ENCODE measurements at places on chromosomes 6 and 20.
A peak's percentile ranks its signal among the peaks of the same experiment; 100 is the strongest.

DNA sequence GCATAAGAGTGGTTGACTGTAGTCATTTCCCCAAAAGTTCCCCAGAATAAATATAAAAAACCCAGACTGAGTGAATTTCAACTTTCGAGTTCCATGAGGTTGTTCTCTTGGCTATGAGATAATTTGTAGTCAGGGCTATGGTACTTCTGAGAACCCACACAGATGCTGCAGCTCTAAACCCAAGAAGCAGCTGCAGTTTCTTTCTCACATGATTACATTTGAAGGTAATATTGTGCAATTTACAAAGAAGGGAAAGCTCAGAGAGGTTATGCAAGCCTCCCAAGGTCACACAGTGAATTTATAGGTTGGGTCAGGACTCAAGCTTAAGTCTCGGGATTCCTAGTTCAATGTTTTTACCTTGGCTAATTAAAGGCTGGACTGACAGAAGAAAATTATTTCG, 29.7 kb upstream of the CD93 start:
- DNase-seq = peak; percentile 11

- DNase-seq = peak; percentile 73
Observed at GRCh38 chr6:82144007-82144851, 103.3 kb downstream of the IBTK start.

GRCh38 chr6:66568271-66568670, 861.2 kb upstream of the EYS start:
- no peak for DNase-seq

GRCh38 chr20:2300420-2300819, 4.6 kb downstream of the TGM3 start:
- no peak for DNase-seq

DNA sequence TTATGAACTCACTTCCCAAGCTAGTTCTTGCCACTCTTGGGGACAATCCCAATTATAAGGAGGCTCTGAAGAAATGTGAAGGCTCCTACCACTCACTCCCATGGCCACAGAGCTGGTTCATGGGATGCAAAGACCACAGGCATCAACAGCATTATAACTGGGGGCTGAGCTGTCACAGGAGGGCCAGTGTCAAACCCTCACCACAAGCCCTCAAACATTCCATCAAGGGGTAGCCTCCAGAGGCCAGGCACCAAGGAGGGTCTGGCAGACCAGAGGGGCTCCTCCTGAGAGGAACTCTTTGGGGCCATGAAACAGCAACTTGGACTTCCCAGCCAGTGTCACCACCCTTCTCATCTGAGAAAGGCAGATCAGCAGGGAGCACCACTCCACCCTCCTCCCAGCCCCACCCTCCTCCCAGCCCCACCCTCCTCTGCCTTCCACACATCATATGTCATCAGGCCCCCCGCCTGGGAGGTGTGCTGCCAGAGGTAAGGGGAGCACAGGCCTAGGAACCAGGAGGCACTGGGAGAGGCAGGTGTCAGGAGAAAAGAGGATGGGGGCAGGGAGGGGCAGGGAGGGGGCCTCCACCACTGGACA, 1.2 kb upstream of the TSPO2 start:
- DNase-seq = no peak
